Fibroblast of skin of right biceps (primary cell): ENCODE measurements at places on chromosomes 12 and 14.

DNA sequence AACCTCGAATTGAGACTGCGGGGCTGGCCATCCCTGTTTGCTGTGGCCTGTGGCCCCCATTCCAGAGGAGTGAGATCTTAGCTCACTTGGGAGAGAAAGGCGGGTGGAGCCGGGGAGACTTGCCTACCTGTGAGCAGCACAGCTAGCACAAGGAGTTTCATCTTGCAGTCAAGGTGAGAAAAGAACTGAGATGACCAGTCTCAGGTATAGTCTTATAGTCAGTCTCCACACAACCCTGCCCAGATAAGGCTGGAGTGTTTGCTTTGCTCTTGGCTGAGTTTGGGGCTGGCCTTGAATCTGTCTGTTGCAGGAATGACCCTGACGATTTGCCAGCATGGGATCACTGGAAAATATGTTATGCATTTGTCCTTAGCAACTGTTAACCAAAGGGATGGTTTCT is at the start of gene PLA2G1B:
PLA2G1B (minus strand) TSS at position 187 of the 400 bp plus-strand sequence; CDS start at position 161, 26 bp downstream.
- no peak for DNase-seq

DNA sequence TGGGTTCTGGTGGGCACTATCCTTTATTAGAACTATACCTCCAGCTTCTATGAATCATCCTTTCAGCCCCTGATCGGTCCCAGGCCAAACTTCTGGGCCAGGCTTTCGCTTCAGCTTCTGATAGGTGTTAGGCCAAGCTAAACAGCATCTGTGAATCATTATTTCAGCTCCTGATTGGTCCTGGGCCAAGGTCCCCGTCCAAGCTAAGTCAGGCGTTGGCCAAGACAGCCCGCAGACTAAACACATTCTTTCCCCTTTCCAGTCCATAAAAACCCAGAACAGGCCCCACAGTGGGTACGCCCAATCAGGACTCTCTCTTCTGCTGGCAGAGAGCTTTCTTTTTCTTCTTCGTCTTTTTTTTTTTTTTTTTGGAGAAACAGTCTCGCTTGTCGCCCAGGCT is 1808.9 kb upstream of the SEL1L start:
- DNase-seq, result peak; percentile 24

DNA sequence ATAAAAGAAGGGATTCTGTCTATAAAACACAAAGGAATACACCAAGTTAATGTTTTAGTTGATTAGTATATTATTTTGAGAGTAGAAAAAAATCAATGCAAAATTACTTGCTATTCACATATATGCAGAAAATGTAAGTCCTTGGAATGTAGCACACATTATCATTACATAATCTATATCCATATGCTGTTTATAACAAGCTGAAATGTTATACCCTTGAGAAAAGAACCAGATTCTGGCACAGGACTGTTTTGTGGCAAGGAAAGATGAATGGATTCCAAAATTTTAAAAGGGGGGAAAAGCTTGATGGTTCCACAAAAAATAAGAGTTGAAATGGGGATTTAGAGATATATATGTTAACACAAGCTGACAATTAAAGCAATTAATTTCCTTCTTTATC is 153.6 kb downstream of the MSRB3 start:
- DNase-seq, result no peak

DNA sequence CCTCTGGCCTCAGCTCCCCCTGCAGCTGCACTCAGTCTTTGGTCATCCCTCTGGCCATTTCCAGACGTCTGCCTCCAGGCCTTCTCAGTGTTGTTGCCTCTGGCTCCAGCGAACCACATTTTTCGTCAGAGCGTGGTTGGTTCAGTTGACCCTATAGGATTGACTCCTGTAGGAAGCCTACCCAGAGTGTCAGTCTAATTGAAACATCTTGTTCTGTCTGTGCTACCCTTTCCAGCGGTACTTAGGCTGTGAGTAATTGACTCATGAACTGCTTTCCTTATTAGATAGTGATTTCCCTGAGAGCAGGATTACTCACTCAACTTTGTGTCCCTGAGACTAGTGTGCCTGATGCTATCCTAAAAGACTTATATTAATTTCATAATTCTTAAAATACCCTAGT is 373.2 kb downstream of the ATP23 start:
- DNase-seq, result peak; percentile 83

DNA sequence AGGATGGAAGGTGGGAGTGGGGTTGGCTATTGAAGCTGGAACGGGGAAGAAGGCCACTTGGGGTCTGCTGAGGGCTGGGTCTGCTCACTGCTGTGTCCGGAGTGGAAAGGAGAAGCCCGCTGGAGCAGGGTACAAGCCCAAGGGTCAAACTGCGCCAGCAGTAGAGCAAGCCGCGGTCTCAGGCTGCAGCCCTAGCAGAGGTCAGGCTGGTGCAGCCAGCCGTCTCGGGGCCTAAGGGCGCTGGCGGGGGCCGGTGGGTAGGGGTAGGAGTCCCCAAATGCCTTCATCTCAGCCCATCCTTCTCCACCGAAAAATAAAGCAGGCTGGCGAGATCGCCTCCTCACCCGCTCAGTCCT is 718 bp upstream of the JDP2 start:
- no peak for DNase-seq

GRCh38 chr12:4506870-4507269 is 31.8 kb upstream of the RAD51AP1 start:
- peak; percentile 49 for DNase-seq

DNA sequence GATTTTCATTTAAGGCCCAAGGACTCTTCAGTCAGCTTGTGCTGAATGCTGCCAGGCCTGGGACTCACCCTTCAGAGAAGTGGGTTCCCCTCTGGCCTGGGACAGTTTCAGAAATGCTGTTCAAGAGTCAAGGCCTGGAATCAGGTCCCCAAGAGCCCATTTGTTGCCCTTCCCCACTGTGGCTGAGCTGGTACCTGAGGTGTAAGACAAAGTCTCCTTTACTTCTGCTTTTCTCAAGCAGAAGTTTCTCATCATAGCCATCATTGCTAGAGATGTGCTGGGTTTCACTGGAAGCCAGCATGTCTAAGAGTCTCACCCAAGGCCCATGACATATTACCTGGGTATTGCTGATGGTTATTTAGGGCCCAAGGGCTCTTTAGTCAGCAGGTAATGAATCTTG is 8.9 kb downstream of the FANCM start:
- no peak for DNase-seq

GRCh38 chr12:104137001-104137901 is 759 bp downstream of the NFYB start:
- DNase-seq, result peak; percentile 63

- no peak for DNase-seq
These were observed 28.3 kb upstream of the ZFP36L1 start for GRCh38 chr14:68820999-68821683.

- DNase-seq, result peak; percentile 79
These were observed 142.7 kb downstream of the TBX5 start for GRCh38 chr12:114263056-114263805.

DNA sequence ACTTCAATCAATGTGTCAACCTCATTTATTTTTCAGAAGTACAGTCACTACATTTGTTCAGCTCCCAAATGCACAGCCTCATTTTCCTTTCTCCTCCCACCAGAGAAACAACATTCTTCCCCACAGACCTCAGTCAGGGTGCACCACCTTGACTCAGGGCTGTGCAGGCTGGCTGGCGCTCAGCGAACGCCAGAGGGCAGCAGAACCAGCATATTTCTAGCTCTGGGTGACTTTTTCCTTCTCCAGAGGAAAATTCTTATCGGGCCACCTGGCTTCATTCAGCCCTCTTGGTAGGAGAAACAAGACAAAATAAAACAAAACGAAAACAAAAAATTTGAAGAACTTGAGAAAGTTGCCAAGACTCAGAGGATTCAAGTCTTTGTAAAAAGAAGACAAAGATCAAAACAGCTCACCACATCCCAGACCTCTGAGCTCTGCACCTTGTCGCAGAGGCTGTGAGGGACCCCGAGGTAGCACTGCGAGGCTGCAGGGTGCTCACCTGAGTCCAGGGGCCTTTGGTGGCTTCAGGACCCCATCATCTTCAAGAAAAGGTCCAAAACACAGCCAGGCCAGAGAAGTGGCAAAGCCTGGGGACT is 33.7 kb downstream of the PAH start:
- DNase-seq, result peak; percentile 19

DNA sequence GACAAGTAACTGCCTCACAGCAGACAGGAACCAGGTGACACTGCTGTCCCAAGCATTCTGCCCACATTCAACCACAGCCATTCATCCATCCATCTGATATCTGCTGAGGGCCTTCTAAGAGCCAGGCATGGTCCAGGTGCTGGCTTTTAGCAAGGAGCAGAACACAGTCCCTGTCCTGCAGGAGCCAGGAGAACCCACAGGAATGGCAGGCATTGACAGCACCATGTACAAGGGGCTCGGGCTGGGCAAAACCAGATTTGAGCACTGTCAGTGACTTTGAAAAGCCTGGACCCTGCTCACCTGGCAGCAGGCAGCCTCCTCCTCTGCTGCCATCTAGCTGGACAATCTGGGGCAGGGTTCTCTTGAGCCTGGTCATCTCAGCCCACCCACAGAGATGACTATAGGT is 137.0 kb downstream of the ZFP36L1 start:
- DNase-seq, result no peak

DNA sequence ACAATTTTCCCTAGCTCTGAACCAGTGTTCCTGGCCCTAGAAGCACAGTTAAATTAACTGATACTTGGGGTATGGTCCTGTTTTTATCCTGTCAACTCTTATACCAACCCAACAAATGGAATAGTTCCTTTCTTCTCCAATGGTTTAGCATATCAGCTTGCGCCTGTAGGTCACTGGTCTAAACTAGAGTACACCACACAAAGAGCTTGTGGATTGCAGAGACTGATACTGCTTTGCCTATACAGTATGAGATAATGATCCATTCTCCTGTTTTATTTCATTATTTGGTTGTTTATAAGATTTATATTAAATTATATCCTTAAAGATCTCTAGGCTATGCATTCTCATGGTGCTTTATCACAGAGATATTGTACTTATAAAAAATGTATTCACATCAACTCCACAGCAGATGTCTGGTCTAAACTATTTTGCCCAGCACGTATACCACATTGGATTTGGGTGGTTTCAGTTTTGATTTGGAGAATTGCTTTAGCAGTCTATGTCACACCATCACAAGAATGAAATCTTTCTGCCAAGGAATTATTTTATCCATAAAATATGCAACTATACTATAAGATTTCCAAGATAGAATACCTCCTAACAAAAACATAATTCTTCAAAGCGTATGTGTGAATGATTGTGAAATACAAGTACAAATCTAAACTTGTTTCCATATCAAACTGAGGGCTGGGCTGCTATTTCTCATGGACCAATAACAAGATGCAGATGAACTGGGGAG is 142.1 kb downstream of the SLC16A7 start:
- peak; percentile 67 for DNase-seq

DNA sequence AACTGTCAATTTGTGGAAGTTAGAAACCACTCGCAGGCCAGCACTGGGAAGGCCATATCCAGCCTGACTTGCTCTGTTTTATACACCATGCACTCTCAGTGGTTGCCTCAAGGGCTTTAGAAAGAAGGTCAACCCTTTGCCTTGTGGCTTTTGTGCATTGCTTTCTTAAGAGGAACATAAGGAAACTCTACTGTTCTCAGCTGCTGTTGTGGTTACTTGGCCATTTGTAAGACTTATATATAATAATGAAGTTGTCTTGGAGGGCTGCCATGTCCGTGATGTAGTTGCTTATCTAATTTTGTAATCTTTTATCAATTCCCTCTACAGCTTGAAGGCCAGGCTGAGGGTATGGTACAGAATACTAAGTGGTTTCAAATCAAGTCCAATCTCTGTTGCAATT is 637.8 kb downstream of the DIO2 start:
- peak; percentile 48 for DNase-seq

GRCh38 chr14:34180869-34181268 is 230.0 kb upstream of the EGLN3 start:
- DNase-seq, result no peak

- DNase-seq, result peak; percentile 74
These were observed 588.7 kb downstream of the CCER1 start for GRCh38 chr12:90366286-90366685.

- no peak for DNase-seq
These were observed 62.6 kb upstream of the SSTR1 start for GRCh38 chr14:38145142-38145541.

- DNase-seq, result no peak
These were observed 1.2 kb upstream of the DCAF11 start for GRCh38 chr14:24113379-24113800.

- no peak for DNase-seq
These were observed 724 bp upstream of the CD27 start for GRCh38 chr12:6444031-6444430.

DNA sequence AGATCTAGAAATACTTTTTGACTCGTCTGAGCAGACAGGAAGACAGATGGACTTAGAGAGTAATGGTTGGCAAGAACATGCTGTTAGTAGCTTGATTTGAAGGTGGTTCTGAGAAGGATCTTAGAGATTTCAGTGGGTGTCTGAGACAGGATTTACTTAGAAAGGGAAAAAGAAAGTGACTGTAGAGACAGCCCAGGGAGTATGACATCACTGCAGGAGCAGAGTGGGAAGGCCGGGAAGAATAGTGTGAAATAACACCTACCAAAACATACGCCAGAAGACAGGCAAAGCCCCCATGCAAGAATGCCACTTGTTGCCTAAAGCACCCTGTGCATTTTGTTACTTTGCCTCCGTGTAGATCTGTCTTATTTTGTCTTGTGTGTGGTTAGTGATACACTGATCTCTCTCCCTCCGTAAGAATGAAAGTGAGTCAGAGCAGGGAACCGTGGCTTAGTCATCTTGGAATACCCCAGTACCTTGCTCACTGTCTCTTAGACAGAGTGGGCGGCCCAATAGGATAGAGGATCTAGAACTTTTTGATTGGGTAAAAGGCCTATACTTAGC is 161.3 kb upstream of the IFNG-AS1 start:
- peak; percentile 98 for DNase-seq

GRCh38 chr12:43271659-43272058 is 280.3 kb downstream of the ADAMTS20 start:
- DNase-seq, result no peak

- DNase-seq, result no peak
These were observed 413.1 kb downstream of the ZFP36L1 start for GRCh38 chr14:68379510-68380328.
